ENCODE measurements at places on chromosomes 5 and 9. TPM values are rescaled to one million over a fixed set of nuclear protein-coding genes. Genes with fewer than 3 reads are reported as not detected.

ADAMTS12 gene
- polyA plus RNA-seq, result 4.2 TPM

DNA sequence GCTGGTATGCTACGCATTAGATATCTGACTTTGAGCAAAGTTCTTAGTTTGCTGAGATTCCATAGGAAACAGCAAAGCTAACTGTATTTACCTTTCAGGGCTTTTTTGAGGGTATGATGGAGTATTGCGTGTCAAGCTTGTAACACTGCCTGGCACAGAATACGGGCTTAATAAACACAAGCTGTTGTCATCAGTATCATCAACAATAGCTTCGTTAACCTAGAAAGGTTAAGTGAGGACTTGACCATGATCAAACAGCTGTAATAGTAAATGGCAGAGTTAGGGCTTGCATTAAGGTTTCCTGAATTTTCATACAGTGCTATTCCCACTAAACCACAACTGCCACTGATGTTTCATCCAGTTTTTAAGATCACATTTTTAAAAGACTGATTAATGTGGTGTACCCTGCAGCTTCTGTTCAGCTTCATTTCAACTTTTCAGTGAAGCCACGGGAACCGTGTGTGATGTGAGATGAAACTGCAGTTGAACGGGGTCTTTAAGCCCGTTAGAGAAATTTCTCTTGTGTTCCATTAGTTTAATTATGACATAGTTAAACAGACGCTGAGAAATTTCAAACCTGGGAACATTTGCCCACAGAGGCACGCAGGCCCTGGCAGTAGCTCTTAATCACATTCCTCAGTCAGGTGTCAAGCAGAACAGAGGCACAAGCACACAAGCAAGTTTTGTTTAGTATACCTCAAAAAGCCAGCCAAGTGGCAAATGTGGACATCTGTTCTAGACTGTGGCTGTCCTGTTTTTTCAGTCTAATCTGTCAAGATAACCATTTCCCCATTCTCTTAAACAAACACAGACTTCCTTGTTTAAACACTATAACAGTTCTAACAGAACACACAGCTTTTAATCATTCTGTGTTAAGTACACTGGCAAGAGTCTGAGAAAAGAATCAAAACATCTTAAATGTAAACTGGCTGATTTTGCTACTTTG lies 147.1 kb downstream of the ZNF608 start:
- H3K36me3 ChIP-seq, result no peaks in the 10 kb centered on the region
- H3K27ac ChIP-seq, result peak overlapping the region; percentile 20
- H3K4me3 ChIP-seq, result no peak overlapping the region
- peaks cover 21% of the 10 kb centered on the region for H3K4me1 ChIP-seq
- H3K27me3 ChIP-seq, result no peaks in the 10 kb centered on the region
- peak; percentile 35 for DNase-seq

- H3K27ac ChIP-seq, result no peak overlapping the region
- H3K4me1 ChIP-seq, result peaks cover 6% of the 10 kb centered on the region
- no peak overlapping the region for H3K4me3 ChIP-seq
Measured at GRCh38 chr5:80238778-80239679, 16.8 kb downstream of the SERINC5 start.

SPATA9 gene
- polyA plus RNA-seq, result 0.17 TPM

DNA sequence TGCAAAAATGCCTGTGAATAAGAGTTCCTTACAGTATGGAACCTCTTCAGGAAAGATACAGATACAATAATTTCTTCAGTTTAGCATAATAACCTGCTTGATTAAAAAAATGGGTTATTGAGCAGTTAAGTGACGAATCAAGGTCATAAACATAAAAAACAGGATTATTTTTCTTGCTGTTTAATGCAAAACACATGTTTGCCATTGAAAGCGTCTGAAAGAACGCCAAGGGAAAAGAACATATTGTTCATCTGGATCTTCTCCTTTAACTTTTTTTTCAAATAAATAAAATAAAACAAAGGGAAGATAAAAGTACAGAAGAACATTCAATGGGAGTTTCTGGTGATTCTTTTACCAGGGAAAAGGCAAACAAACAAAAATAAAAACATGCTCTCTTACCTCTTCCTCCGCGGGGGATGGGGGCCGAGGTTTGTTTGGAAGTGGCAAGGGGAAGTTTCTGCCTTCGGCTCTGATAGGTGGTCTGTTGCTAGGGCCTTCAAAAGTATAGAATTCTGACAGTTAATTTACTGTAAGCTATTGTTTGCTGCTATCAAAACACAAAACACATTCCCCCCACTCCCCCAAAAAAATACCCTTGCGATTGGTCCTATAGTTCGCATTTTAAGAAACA lies 20.1 kb downstream of the C5orf58 start:
- no peaks in the 10 kb centered on the region for H3K36me3 ChIP-seq
- H3K27ac ChIP-seq, result no peak overlapping the region
- H3K4me3 ChIP-seq, result no peak overlapping the region
- H3K27me3 ChIP-seq, result peaks cover 44% of the 10 kb centered on the region
- no peak for DNase-seq

DNA sequence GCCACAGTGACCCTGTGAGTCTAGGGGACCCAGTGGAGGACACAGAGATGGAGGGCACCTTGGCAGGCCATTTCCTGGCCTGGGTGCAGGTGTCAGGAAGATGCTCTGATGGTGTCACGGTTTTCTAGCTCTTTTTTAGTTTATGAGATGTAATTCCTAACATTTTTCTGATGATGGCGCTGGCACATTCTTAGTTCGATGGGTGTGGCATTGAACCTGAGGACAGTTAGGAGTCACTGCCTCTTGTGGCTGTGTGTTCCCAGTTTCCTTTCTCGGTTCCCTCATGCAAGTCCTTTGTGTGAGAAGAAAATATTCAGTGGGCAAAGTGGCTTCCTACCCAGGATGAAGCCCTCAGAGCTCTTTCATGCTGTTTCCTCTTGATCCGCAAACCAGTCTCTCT lies 129.4 kb upstream of the ICE1 start:
- DNase-seq, result no peak
- H3K36me3 ChIP-seq, result no peaks in the 10 kb centered on the region
- no peak overlapping the region for H3K4me3 ChIP-seq
- H3K4me1 ChIP-seq, result no peaks in the 10 kb centered on the region
- H3K27me3 ChIP-seq, result no peaks in the 10 kb centered on the region

TICAM2 gene
- polyA plus RNA-seq, result 2.5 TPM

STC2 gene
- polyA plus RNA-seq, result 38.8 TPM

DNA sequence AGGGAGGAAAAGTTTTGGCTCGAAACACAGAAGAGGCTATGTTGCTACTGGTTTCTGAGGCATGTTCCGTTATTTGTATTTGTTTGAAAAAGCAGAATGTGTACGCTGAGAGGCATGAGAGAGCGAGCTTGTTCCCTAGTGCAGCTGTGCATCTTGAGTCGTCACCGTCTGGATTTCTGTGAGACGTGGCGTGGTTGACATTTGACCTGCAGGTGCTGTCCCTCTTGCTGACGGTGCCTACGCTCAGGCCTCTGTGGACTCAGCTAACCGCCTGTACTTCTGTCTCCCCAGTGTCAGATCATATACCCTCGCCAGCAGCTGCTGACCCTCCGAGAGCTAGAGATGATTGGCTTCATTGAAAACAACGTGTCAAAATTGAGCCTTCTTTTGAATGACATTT lies 21.5 kb downstream of the TRIP13 start:
- H3K36me3 ChIP-seq, result no peaks in the 10 kb centered on the region
- H3K27ac ChIP-seq, result no peak overlapping the region
- no peak overlapping the region for H3K4me3 ChIP-seq
- H3K4me1 ChIP-seq, result no peaks in the 10 kb centered on the region
- no peak for DNase-seq

DNA sequence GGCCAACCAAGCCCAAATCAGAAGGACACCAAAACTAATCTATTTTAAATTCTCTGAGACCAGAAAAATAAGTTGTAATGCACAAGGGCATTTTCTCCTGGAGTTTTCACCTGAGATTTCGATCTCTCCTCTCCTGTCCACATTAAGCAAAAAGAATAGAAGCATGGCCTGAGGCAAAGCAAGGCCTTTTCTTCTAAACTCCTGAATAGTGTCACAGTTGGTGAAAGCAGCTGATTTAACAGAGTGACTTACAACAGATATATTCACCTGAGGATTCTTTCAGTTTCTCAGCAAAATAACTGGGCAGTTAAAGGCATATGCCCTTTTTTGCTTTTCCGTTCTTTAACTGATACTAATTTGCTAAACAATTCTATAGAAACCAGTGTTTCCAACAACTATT lies 547.7 kb downstream of the EFNA5 start:
- no peak overlapping the region for H3K4me3 ChIP-seq
- no peaks in the 10 kb centered on the region for H3K36me3 ChIP-seq
- H3K4me1 ChIP-seq, result no peaks in the 10 kb centered on the region

GPR150 gene
- 1.0 TPM for polyA plus RNA-seq

- H3K27me3 ChIP-seq, result no peaks in the 10 kb centered on the region
- no peak for DNase-seq
- H3K27ac ChIP-seq, result no peak overlapping the region
- no peaks in the 10 kb centered on the region for H3K36me3 ChIP-seq
- no peaks in the 10 kb centered on the region for H3K4me1 ChIP-seq
Measured at GRCh38 chr5:310941-311434, 10.5 kb upstream of the AHRR start.

DAB2 gene
- polyA plus RNA-seq, result 130 TPM

- no peak for DNase-seq
- no peaks in the 10 kb centered on the region for H3K27me3 ChIP-seq
- H3K27ac ChIP-seq, result no peak overlapping the region
Measured at GRCh38 chr9:129476821-129477611, 143.9 kb downstream of the C9orf50 start.

MYO10 gene
- polyA plus RNA-seq, result 52.4 TPM

GRCh38 chr5:82403026-82403425 lies 124.9 kb upstream of the RPS23 start:
- no peak overlapping the region for H3K4me3 ChIP-seq
- no peaks in the 10 kb centered on the region for H3K36me3 ChIP-seq
- H3K4me1 ChIP-seq, result no peaks in the 10 kb centered on the region
- H3K27me3 ChIP-seq, result no peaks in the 10 kb centered on the region

DNA sequence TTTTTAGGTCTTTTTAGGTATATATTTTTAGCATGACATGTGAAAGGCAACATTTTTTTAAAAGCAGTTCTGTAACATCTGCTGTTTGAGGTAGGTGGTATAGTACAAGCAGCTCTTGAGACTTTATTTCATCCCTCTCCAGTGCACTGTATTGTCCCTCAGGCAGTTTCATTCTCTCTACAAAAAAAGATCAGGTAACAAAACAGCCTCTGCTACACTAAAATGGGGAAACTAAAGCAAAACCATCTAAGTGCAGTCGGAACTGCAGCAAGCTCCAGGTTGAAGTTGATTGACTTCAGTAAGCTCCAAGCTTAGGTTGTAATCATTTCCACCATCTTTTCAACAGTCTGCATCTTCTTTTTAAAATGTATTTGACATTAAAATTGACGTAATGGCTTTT lies 195.6 kb downstream of the DEPDC1B start:
- H3K27me3 ChIP-seq, result no peaks in the 10 kb centered on the region
- peak overlapping the region; percentile 28 for H3K27ac ChIP-seq
- no peak overlapping the region for H3K4me3 ChIP-seq
- no peaks in the 10 kb centered on the region for H3K36me3 ChIP-seq
- peaks cover 14% of the 10 kb centered on the region for H3K4me1 ChIP-seq
- DNase-seq, result no peak

- no peaks in the 10 kb centered on the region for H3K27me3 ChIP-seq
- H3K4me3 ChIP-seq, result no peak overlapping the region
- H3K36me3 ChIP-seq, result no peaks in the 10 kb centered on the region
- H3K4me1 ChIP-seq, result no peaks in the 10 kb centered on the region
- DNase-seq, result peak; percentile 64
Measured at GRCh38 chr5:72268753-72269410, 51.2 kb downstream of the MRPS27 start.

COL23A1 gene
- polyA plus RNA-seq, result 2.7 TPM

ZNF658 gene
- 1.7 TPM for polyA plus RNA-seq

GMCL2 gene
- polyA plus RNA-seq, result not detected

GRCh38 chr9:107127608-107128007 lies 155.5 kb upstream of the RAD23B start:
- no peak for DNase-seq
- H3K27me3 ChIP-seq, result no peaks in the 10 kb centered on the region
- H3K4me1 ChIP-seq, result peaks cover 3% of the 10 kb centered on the region
- H3K4me3 ChIP-seq, result no peak overlapping the region
- no peak overlapping the region for H3K27ac ChIP-seq

GRCh38 chr5:142716963-142717362 lies 31.1 kb upstream of the FGF1 start:
- H3K36me3 ChIP-seq, result no peaks in the 10 kb centered on the region
- no peak overlapping the region for H3K4me3 ChIP-seq
- H3K4me1 ChIP-seq, result peaks cover 10% of the 10 kb centered on the region
- peak; percentile 76 for DNase-seq
- H3K27me3 ChIP-seq, result peaks cover 3% of the 10 kb centered on the region

DNA sequence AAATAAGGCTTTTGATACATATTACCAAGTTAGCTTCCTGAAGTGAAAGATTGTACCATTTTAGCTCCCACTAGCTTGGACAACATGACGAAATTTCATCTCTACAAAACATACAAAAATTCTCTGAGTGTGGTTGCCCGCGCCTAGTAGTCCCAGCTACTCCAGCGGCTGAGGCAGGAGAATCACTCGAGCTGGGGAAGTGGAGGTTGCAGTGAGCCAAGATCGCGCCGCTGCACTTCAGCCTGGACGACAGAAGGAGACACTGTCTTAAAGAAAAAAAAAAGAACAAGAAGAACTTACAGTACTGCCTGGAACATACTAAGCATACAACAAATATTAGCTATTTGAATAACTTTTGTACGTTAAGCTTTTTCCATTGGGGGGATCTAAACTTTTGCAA lies 29.7 kb upstream of the NRG2 start:
- no peak overlapping the region for H3K27ac ChIP-seq
- H3K27me3 ChIP-seq, result peaks cover 59% of the 10 kb centered on the region
- H3K4me1 ChIP-seq, result no peaks in the 10 kb centered on the region
- H3K4me3 ChIP-seq, result no peak overlapping the region
- H3K36me3 ChIP-seq, result no peaks in the 10 kb centered on the region

DNA sequence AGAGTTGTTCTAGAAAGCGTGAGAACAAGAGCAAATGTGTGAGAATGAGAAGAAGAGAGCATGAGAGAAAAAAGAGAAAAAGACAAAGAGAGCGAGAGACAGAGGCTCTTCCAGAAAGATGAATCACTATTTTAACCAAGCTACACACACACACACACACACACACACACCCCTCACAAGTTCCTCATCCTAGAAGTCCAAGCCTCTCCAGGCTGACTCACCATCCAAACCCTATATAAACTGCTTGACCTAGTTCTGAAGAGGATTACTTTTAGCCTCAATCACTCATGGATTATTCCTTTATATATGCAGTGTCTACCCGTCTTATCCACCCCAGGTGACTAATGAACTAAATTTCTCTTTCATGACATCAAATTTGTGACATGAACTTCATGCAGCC lies 37.6 kb downstream of the C9orf57 start:
- no peaks in the 10 kb centered on the region for H3K27me3 ChIP-seq
- H3K4me3 ChIP-seq, result no peak overlapping the region
- peak; percentile 57 for DNase-seq
- no peaks in the 10 kb centered on the region for H3K36me3 ChIP-seq
- peak overlapping the region; percentile 60 for H3K27ac ChIP-seq

GRCh38 chr5:81896764-81897163 lies 75.1 kb upstream of the ATG10 start:
- no peaks in the 10 kb centered on the region for H3K27me3 ChIP-seq
- no peak for DNase-seq
- no peak overlapping the region for H3K4me3 ChIP-seq
- no peak overlapping the region for H3K27ac ChIP-seq
- H3K4me1 ChIP-seq, result no peaks in the 10 kb centered on the region

Data from hepatocyte (in vitro differentiated cells).